ENCODE measurements at places on chromosomes 3 and 15.
A peak's percentile ranks its signal among the peaks of the same experiment; 100 is the strongest.

DNA sequence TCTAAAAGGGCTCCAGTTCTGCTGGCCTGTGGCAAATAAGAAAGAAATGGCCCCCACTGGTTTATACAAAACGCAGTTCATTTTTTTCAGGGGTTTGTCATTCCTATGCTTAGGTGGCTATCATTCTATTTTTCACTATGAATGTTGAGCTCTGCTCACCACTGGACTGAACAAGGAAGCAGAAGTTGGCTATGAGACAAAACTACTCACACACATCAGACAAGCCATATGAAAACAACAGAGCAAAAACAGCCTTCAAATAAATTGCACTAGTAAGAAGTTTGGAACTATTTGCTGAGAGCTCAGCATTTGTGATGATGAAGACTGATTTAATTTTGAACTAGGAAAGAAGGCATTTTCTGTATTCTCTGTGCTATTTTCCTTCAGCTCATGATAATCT is 328.5 kb downstream of the MECOM start:
- no peak for DNase-seq

DNA sequence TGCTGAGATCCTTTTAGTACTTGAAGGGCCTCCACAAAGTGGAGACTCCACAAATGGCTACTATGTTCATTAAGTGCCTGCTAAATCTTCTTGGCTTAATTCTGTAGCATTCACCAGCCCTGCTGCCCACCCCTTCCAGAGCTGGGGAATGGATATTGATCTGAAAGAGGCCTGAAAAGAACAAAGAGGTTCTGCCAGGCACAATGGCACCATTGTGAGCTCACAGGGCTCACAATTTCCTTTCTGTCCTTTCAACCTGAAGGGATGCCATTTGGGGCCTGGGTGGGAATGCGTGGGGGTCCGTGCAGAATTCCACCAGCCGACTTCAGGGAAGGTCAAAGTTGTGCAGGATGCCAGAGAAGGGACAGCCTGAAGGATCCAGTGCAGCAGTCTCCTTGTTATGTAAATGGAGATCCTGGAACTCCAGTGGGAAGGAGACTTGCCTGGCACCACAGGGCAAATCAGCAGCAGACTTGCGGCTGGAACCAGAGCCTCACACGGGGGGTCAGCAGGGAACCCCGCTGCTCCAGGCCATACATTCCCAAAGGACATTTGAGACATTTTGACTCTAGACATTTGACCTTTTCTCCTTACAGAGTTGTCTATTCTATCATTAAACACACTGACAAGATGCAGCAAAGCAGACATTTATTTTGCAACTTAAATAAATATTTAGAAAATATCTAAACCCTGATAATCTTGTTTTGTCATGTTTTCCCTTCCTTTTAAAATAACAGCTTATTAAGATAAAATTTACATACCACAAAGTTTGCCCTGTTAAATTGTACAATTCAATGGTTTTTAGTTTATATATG is 21.5 kb upstream of the MORF4L1 start:
- no peak for DNase-seq

DNA sequence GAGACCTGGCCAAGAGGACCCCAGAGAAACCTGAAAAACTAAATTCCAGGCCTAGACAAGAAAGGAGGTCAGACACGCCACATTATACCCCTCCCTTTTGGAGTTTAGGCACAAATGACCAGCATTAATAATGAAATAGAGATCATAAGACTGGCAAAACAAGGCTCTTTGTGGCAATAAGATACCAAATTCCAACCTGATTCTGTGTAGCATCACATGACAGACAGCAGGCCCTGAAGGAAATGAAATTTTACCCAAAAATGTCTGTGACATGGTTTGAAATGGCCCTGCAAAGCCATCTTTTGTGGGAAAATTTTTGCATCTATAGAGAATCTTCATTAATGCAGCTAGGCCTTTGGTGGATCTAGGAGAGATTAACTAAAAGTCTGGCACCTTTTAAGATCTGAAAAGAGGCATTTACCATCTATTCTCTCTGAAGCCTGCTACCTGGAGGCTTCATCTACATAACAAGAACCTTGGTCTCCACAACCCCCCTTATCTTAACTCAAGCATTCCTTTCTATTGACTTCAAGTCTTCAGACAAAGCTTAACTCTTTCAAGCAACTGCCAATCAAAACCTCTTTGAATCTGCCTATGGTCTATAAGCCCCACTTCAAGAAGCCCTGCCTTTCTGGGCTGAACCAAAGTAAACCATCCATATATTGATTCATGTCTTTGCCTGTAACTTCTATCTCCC is 8.0 kb downstream of the FAM174B start:
- DNase-seq, result no peak

- DNase-seq, result peak; percentile 61
Measured at GRCh38 chr3:107064405-107065060, 312.7 kb upstream of the CCDC54 start.
